NCI-H2081 (cell line): ENCODE measurements at places on chromosomes 12 and 14.

- no peak for DNase-seq
Measured at GRCh38 chr12:108454539-108455139, 60.4 kb upstream of the FICD start.

DNA sequence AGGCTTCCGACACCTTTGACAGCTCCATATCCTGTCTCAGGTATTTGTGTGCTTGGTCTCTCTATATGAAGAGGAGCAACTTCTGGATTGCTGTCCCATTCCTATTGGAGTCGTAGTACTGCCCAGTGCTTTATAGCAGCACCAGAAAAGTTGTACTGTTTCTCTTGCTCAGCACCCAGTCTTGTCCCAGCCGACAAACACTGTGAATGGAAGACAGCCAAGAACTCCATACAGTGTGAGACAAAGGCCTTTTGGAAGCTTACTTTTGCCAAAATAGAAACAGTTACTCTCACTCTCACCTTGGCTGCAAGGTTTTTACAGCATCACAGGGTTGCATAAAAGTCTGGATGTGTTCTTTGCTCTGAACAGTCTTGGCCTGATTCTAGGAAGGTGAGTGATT lies 105.3 kb downstream of the TGFB3 start:
- no peak for DNase-seq

DNA sequence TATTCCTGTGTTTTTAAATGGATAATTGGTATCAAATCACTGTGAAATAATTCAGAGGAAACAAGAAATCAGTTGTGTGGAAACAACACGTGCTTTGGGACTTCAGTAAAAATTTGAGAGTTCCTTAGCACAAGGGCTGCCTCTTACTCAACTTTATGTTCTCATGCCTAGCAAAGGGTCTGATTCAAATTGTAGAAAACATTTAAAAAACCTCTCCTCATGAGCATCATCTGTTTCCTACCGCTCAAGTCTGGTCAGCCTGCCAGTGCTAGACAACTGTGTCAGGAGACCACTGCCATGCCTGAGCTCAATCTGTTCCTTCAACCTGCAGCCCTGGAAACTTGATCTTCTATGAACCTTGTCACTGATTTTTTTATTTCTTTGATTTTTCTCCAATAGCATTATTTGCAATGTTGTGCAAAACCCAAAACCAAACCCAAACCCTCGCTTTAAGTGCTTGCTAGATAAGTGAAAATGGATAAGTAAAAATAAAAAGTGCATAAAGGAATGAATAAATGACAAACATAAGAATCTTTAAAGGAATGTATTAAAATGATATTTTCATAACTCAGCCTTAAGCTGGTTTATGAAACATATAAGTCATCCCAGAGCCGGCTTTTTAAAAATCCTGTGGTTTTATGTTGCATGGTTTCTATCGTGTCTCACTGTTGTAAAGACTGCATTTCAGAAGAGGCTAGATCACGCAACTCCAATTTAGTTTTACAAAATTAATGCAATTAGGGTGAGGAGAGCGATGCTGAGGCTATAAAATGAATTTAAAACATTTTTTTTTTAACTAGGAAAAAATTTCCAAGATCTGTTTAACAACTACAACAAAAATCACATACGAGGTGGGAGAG lies 361.2 kb upstream of the PDE3A start:
- DNase-seq = no peak

DNA sequence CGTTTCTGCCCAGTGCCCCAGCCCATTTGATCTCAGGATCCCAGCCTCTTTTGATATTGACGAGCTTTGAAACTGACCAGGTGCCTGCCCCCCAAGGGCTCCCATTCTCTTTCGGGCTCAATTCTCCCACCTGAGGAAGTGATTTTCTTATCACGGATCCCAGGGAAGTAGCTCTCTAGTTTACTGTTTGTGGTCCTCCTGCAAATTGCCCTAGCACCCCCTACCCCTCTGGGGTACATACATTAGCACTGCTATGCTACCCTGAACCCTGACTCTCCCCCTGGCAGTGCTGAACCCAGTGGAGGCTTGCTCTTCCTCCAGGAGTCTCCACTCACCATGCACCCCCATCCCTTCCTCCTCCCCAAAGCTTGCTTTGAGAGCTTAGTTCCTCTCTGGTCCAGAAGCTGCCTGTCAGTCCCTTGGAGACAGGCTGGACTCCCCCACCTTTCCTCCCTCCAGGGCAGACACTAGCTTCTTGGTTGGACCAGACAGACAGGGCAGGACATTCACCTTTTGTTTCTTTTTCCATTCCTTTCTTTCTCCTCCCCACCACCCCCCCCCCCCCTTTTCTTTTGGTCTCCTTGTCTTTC lies 4.4 kb upstream of the TBX3 start:
- no peak for DNase-seq

DNA sequence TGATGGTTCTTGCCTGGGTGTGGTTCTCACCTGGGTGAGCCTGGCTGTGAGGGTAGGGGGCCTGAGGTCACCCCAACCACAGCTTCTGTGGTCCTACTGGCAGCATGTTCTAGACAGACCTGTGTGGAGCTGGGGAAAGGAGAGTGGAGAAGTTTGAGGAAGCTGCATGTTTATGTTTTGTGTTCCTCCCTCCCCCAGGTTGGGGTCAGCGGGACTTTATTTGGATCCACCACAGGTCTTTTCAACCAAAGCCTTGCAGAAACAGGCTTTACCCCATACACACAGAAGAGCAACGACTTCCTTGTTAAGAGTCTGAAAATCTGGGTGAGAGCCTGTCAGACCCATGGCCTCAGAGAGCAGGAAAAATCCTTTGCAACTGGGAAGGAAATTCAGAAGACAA lies 5.6 kb downstream of the CD9 start:
- DNase-seq = no peak

GRCh38 chr14:65915125-65915524 lies 502.6 kb downstream of the FUT8 start:
- no peak for DNase-seq

GRCh38 chr14:92759679-92760523 lies 11.5 kb upstream of the LGMN start:
- DNase-seq = no peak

DNA sequence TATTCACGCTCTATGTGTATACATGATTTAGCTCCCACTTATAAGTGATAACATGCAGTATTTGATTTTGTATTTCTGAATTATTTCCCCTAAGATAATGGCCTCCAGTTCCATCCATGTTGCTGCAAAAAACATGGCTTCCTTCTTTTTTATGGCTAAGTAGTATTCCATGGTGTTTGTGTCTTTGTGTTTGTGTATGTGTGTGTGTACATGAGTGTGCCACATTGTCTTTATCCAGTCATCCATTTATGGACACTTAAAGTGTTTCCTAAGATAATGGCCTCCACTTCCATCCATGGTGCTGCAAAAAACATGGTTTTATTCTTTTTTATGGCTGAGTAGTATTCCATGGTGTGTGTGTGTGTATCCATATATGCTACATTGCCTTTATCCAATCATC lies 25.1 kb downstream of the USP15 start:
- DNase-seq = no peak

DNA sequence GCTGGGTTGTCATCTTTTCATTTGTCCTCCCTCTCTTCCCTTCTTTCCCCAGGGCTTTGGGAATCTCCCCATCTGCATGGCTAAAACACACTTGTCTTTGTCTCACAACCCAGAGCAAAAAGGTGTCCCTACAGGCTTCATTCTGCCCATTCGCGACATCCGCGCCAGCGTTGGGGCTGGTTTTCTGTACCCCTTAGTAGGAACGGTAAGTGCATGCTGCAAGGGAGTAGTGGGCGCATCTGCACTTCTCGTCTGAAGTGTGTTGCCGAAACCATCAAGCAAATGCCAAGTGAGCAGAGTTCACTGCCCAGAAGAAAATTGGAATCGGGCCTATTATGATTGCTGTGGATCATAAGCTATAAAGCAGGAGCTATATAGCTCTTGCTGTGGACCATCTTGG lies 10.6 kb upstream of the AKAP5 start:
- no peak for DNase-seq

DNA sequence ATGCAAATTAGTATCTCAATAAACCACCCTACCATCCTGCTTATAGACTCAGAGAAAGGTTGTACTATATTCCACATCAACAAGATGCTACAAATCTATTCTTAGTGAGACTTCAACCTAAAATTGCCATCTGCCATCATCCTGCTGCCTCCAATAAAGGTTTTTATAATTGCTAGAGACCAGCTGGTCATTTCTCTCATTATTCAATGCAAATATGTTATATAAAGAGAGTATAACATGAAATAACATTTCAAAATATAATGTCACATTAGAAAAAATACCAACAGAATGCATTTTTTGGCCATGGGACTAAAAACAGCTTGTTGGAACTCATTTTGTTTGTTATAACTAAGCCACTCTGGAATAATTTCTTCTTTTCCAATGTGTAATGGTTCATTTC lies 247.3 kb downstream of the LRIG3 start:
- no peak for DNase-seq

GRCh38 chr12:24896171-24896570 lies 52.7 kb downstream of the BCAT1 start:
- DNase-seq = no peak

- DNase-seq = no peak
Measured at GRCh38 chr12:56253091-56253490, 5.1 kb downstream of the ANKRD52 start.

- DNase-seq = no peak
Measured at GRCh38 chr12:119914666-119915065, 37.5 kb upstream of the CIT start.

DNA sequence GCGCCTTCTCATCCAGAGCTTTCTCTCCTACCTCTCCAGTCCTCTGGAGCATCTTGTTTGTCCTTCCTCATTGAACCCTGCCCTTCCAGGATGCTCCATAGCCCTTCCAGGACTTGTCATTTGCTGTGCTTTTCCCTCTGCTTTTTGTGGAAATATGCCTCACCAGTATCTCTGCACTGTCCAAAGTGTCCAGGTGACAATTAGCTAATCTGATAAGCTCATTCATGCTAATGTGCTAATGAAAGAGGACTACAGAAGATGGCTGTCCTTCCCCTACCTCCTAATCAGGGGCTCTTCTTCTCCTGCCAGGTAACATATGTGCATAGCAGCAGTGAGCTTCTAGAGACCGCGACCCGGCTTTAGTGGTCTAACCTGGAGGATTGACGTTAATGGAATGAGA lies 58.4 kb upstream of the OTX2 start:
- DNase-seq = no peak

DNA sequence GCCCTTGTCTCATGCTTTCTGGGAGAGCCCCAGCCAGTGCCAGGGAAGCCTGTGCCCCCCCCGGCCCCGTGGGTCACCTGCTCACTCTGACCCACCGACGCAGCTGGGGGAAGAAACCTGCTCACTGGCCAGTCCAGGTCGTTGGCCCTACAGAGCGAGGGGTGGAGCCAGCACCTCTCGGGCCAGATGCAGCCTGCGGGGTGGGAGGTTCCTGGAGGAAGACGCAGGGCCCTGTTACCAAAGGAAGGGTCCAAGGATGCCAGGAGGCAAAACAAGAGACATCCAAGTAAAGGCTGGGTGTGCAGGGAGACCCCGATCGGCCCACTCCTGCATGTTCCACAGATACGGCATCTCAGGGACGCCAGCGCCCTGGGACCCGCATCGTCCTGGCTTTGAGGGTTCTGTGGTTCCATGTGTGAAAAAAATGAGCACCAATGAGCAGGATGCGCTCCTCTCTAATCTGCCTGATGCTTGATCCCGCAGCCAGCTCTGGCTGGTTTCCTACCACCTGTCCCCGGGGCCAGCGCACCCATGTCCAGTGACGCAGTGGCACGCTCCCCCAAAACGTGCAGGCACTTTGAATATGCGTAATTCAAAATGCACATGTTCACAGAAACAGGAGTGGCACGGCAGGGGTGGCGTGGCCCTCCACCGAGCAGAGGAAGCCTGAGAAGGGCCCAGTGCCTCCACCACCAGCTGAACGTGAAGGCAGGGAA lies 66.0 kb upstream of the GALNT9 start:
- no peak for DNase-seq

DNA sequence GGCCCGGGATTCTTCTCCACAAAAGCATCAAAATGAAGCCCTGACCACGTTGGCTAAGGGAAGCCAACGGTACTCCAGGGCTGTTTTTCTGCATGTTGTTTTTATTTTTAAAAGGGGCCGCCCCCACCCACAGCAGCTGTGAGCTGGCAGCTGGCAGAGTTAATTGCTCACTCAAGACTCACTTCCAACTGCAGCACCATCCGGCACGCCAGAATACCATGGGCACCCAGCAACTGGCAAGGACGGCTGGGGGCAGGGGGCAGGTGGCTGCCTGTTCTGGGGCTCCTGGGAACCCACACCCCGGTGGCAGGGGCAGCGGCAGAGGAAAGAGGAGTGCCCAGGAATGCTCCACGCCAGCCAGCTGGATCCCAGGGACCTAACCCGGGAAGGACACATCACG lies 44.3 kb downstream of the NCOR2 start:
- peak; percentile 32 for DNase-seq

DNA sequence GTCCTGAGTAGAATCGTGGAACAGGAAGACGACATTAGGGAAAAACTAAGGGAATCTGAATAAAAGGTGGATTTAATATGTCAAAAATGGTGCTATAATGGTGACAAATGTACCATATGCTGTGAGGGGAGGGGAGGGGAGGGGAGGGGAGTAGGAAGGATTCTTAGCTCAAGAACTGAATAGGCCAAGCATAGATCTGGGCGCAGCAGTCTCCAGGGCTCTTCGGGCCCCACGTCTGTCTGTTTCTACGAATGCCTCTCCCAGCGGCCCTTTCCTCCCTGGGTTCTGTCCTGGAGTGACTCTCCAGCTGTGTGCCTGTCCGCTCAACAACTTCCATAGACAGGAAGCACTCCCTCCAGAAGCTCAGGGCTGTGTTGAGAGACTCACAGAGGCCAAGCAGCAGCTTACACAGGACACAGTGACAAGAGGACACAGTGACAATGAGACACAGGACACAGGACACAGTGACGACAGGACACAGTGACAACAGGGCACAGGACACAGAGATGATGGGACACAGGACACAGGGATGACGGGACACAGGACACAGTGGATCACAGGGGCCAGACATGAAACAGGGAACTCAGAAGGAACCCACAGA lies 42.4 kb upstream of the PPP2R5C start:
- DNase-seq = no peak

DNA sequence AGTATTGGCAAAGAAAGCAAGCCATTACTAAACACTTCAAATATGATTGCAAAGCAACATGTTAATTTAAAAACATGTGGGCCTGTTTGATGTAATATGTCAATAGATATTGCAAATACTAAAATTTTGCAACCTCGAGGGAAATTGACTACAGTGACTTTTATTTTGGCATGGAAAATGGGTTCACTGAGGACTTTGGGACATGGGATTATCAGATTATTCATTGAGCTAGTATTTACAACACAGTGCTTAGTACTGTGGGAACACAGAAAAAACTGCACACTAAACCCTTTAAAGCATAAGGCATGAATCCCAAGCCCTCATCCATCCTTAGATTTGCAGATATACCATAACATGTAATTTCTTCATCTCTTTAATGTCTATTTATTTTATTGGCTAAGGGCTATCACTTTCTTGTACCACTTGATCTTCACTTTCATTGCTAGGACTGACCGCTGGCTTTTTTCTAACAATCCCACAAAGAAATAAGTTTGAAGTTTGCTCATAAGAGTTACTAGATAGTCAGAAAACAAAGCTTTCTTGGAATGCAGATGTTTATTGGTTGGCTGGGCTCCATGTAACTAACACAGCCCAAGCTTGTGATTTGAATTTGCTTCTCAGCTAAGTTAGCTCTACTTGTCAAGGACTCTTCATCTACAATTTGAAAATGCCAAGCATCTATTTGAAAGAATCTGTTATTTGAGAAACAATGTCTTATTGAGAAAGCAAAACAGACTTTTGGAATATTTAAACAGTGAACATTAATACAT lies 48.7 kb downstream of the PPFIBP1 start:
- DNase-seq = no peak
